ENCODE measurements at places on chromosomes 5 and 9.
A peak's percentile ranks its signal among the peaks of the same experiment; 100 is the strongest.

DNA sequence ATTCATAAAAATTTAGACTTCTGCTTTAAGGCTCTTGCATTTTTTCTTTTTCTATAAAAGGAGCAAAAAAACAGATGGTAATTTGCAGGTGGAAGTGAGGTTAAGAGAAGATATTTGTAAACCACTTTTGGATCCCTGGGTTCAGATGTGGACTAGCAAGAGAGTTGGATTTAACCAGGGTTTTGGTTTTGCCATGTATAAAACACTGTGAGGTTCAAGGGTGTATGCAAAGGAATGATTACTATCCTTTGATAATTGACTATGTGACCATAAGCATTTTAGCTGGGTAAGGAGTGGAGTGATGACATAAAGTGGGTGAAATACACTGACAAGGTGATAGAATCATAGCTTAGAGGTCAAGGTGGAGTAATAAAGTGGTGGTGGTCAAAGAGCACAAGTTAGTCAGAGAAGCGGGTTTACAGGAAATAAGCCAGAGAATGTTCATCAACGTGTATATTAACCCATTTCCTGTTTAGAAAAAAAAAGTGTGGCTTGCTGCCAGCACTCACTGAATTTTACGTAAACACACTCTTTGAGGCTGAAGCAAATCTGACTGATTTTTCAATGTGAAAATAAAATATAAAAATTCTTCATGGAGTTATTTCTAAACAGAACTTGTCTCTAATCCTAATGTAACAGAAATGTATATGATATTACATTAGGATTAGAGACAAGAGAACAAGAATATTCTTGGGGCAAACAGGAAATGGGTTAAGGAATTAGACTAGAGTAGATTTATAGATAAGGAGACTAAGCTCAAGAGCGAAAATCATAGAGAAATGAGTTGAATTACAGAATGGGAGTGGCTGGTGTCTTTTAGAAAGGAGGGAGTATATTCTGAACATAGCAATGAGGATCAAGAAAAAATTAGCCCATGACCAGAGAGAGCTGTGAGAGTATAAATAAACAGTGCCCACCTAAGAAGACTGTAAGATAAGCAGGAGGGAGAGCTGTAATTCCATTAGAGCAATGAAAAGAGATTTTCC is 74.5 kb downstream of the CDKN2A start:
- peak; percentile 26 for DNase-seq

DNA sequence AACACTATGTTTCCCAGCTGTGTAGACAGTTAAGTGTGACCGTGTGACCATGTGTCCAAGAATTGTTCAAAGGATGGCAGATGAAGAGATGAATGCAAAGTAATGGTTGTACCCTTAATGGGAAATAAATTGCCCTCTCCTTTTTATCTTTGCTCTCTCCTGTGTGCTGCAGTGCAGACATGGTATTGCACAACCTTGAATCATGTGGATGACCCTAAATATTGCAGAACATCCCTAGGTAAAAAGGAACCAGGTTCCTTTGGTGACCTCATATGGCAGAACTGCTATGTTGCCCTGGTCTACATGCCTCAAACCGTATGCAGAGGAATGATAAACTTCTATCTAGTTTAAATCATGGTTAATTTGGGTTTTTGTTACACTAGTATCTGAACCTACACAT is 81.7 kb upstream of the CTNND2 start:
- DNase-seq, result no peak

- DNase-seq, result no peak
Measured at GRCh38 chr9:98916660-98917059, 27.0 kb upstream of the COL15A1 start.

- DNase-seq, result no peak
Measured at GRCh38 chr9:4196886-4197285, 103.0 kb downstream of the GLIS3 start.

- no peak for DNase-seq
Measured at GRCh38 chr9:85700330-85700729, 41.4 kb downstream of the AGTPBP1 start.

- DNase-seq, result no peak
Measured at GRCh38 chr9:22056402-22056801, 47.3 kb upstream of the CDKN2B start.

DNA sequence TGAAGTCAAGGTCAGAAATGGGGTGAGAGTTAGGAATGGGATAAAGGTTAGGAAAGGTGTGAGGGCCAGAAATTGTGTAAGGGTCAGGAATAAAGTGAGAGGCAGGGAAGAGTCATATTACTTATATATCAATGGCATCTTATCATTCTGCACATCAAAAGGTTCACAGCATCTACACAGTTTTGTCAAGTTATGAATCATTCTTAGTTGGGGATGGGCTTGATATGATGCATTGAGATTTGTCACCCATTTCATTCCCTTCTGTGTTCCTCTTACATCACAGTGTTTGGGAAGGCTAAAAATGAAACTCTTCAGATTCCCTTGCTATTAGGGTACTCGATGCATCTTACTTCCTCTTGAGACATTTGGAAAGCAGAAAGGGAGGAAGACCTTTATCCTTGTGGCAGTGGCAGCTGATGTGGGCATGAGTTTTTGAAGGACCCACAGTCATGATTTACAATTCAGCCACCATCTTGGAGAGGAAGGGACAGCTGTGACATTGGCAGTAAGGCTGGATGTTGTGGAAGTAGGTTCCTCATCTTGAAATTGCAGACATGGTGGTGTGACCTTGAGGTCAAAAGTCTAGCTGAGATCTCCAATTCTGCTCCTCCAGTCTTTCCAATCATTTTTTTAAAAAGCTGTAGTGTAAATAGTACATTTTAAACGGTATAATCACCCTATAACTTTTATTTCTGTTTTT is 24.2 kb upstream of the NPR3 start:
- no peak for DNase-seq

- no peak for DNase-seq
Measured at GRCh38 chr5:82760856-82761255, 316.3 kb downstream of the TMEM167A start.

DNA sequence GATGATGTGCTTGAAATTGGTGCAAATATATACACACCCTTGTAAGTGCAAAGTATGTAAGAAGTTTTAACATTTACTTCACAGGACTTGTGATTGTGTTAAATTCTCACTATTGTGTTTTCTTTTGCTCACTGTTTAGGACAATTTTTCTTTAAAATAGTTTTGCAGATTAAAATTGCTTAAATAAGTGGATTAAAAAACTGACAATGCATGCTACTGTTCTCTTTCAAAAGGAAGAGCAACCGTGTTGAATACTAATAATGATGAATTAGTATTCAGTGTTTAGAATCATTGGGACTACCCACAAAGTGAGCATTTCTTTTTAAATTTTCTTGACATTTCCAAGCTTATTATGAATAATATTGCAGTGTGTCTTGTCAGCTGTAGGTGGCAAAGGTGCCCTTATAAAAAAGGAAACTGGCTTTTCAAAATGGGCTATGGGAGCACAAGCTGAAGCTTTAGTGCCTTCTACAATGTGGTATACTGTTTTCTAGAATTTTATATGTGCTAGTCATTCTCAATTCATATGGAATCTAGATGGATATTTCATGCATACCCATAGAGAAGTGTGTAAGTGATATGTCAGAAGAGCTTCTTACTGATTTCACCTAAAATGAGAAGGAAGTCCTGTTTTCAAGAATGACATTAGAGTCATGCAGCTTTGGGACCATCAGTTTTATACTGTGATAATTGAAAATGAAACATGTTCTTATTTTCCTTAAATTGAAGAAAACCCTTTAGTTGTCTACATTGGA is 35.4 kb downstream of the SREK1 start:
- DNase-seq, result no peak

DNA sequence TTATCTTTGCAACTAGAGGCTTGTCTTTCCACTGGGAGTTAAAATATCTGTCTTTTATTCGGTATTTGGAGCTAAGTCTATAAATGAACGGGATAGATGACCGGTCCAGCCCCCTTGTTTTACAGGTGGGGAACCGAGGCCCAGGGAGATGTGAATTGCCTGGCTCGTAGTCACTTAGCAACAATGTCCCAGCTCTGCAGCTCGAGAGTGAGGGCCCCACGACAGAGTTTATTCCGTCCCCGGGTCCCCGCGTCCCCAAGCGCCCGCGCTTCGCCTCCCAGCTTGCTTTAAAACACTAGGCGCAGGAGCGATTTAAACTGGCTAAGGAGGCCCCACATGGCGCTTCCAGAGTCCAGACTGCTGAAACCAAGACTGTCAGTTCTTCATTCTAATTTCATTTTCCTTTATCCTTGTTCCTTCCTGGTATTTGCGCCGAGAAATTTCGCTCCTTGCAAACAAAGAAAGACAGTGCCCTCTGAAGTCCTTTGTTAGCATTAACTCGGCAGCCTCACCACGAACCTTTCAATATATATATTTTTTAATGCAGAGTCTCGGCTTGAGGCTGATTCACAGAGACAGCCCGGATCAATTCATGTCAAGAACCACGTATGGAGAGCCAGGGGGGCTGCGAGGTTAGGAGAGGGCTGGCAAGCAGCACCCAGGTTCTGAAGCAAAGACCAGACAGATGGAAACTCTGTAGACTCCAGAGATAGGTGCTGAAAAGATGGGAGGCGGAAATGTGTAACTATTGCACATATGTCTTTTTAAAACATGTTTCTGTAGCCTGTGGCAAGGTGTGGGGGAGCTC is 1.4 kb upstream of the ENC1 start:
- peak; percentile 62 for DNase-seq

GRCh38 chr9:36575411-36575882 is 2.8 kb downstream of the MELK start:
- DNase-seq, result no peak

DNA sequence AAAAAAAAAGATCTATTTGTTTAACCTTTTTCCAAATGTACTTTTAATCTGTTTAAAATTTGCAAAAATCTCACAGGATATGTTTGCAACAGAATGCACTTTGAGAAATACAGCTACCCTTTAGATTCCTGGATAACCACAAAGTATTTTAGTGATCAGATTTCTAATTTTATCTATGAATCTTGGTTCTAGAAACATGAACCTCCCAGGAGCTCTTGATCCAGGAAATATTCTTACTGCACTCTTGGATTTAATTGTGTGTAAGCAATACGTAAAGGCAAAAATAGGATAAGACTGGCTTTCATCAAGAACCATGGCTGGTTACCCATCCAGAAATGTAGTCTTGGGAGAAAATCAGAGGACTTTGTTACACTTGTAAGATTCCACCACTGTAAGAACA is 1581.8 kb upstream of the WWC1 start:
- no peak for DNase-seq

DNA sequence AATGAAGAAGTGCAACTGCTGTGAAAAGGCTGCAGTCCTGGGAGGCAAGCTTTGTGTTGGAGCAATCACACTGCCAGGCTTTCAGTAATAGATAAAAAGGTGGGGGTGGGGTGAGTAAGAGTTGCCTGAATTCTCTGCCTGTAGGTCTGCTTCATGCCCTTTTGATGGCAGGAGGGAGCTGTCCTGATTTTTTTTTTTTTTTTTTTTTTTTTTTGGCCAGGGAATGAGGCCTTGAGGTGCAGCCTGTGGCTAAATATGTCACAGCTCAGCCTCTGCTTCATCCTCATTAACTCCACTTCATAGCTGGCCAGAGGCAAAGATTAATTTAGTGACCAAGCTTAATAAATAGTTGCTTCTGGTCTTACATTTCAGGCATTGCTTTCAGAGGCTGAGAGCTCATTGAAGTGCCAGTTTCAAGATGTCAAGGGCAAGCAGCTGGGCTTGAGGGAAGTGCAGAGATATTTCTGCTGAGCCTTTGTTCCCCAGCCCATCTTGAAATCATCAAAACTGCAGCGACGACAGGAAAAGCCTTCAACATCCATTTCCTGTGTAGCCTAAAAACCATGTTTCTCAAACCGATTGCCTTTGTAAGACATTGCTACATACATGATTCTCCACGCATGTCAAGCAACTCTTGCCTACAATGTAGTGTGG is 134.7 kb downstream of the MACIR start:
- peak; percentile 19 for DNase-seq

DNA sequence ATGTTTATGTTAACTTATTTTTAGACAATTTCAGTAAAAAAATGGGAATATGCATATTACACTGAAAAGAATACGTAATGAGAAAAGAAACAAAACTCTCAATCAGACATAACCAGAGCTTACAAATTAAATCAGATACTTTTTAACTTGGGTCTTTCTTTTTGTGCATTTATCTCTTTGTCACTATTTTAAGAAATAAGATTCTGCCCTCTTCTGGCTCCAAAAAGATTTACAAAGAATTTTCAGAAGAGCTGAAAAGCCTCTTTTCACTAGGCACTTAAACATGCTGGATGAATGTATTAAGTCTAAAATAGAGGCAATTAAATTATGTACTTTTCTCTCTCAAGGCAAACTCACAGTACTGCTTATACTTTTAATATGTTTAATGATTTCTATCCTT is 55.5 kb downstream of the CEP120 start:
- DNase-seq, result no peak

- no peak for DNase-seq
Measured at GRCh38 chr5:159758189-159758588, 158.1 kb upstream of the ADRA1B start.

- no peak for DNase-seq
Measured at GRCh38 chr9:13282998-13283397, 3.5 kb upstream of the MPDZ start.

GRCh38 chr5:72878854-72879253 is 62.4 kb downstream of the TNPO1 start:
- DNase-seq, result no peak

DNA sequence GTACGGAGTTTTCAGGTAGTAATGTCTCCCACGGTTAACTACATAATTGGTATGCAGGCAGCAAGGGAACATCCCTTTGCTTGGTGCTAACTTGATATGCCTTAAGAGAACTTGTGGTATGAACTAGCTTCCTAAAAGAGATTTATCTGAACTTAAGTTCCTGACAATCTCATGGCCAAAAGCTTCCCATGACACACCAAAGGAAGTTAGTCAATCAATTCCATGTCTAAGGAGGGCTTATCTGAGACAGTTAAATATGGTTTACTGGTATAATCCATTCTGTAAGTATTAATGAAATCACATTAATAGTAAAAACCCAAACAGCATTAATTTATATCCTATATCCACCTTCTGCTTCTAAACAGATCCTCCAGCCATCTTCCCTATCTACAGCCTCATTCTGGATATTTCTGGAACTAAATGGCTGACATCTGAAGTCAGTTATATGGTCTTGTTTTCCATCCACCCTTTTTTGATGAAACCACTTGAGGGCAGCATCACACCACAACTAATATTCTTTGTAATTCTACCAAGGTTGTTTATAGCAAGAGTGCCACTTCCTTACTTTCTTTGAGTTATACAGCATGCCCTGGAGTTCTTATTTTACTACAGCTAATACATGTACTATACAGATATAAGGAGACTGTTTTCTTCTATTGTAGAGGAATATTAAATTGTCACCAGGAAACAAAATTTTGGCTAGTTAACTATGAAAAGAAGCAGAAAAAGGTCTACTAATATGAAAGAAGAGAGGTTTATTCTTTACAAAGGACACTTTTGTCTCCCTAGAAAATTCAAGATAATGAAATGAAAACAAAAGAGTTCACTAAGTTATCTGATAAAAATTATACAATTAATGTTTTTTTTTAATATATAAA is 34.7 kb downstream of the SHOC1 start:
- DNase-seq, result peak; percentile 67

DNA sequence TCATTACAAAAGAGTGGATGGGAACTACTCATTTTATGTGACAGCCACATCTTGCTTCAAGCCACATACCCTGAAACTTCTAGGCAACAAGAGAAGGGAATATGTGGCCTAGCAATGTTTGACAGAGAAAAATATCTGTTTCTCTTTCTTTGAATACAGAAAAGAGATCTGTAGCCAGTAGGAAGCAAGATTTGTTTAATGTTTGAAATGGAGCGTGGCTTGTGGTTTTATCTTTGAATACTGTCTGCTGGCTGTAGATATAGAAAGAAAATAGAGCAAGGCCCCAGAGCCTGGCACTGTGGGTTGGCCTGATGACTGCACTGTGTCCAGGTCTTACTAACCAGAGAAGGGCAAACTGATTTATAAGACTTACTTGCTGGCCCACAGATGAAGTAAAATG is 133.8 kb downstream of the ARHGEF28 start:
- DNase-seq, result no peak
